T-cell (primary cell): ENCODE measurements at places on chromosomes 2 and 18. TPM values are rescaled to one million over a fixed set of nuclear protein-coding genes. Genes with fewer than 3 reads are reported as not detected.

HOXD9 gene
- not detected for total RNA-seq

ACOXL gene
- not detected for total RNA-seq

DNA sequence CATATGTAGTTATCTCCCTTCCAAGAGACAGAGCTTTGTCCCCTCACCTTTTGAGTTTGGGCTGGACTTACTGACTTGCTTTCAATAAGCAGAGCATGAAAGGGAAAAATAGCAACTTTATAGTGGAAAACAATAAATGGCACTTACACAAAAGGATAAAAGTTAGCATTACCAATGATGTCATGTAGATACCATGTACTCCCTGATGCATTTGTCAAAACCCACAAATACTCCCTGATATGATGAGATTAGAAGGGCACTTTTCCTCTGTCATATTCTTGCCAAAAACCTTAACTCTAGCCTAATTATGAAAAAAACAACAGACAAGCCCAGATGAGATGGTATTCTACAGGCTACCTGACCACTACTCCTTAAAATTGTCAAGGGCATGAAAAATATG is 16.0 kb downstream of the HIBCH start:
- no peak for DNase-seq
- no peak overlapping the region for H3K27ac ChIP-seq
- H3K27me3 ChIP-seq, result no peaks in the 10 kb centered on the region
- peaks cover 22% of the 10 kb centered on the region for H3K36me3 ChIP-seq
- H3K4me3 ChIP-seq, result no peak overlapping the region

- no peak overlapping the region for H3K27ac ChIP-seq
- H3K27me3 ChIP-seq, result no peaks in the 10 kb centered on the region
- no peak for DNase-seq
- H3K4me3 ChIP-seq, result no peak overlapping the region
- no peaks in the 10 kb centered on the region for H3K4me1 ChIP-seq
- H3K36me3 ChIP-seq, result no peaks in the 10 kb centered on the region
Measured at GRCh38 chr2:23002234-23002633, 382.7 kb upstream of the KLHL29 start.

- H3K4me3 ChIP-seq, result no peak overlapping the region
- H3K27ac ChIP-seq, result no peak overlapping the region
- peaks cover 3% of the 10 kb centered on the region for H3K27me3 ChIP-seq
Measured at GRCh38 chr2:234502285-234502918, 5.5 kb upstream of the ARL4C start.

- H3K27me3 ChIP-seq, result no peaks in the 10 kb centered on the region
- H3K4me1 ChIP-seq, result no peaks in the 10 kb centered on the region
- H3K36me3 ChIP-seq, result no peaks in the 10 kb centered on the region
Measured at GRCh38 chr2:174858745-174859144, 94.5 kb upstream of the CHRNA1 start.

- no peaks in the 10 kb centered on the region for H3K4me1 ChIP-seq
- H3K36me3 ChIP-seq, result no peaks in the 10 kb centered on the region
- no peaks in the 10 kb centered on the region for H3K27me3 ChIP-seq
- H3K4me3 ChIP-seq, result no peak overlapping the region
- peak; percentile 56 for DNase-seq
Measured at GRCh38 chr2:232611559-232612218, 21.7 kb upstream of the EFHD1 start.

DNA sequence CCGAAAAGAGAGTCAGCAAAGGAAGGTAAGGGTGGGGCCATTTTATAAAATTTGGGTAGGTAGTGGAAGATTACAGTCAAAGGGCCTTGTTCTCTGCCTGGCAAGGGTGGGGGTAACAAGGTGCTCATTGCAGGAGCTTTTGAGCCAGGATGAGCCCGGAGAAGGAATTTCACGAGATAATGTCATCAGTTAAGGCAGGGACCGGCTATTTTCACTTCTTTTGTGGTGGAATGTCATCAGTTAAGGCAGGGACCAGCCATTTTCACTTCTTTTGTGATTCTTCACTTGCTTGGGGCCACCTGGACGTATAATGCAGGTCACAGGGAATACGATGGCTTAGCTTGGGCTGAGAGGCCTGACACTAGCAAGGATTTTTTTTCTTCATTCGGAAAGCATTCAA is 58.1 kb downstream of the CYP1B1 start:
- H3K4me1 ChIP-seq, result no peaks in the 10 kb centered on the region
- no peak overlapping the region for H3K27ac ChIP-seq
- no peaks in the 10 kb centered on the region for H3K27me3 ChIP-seq
- no peak for DNase-seq
- H3K36me3 ChIP-seq, result no peaks in the 10 kb centered on the region

DNA sequence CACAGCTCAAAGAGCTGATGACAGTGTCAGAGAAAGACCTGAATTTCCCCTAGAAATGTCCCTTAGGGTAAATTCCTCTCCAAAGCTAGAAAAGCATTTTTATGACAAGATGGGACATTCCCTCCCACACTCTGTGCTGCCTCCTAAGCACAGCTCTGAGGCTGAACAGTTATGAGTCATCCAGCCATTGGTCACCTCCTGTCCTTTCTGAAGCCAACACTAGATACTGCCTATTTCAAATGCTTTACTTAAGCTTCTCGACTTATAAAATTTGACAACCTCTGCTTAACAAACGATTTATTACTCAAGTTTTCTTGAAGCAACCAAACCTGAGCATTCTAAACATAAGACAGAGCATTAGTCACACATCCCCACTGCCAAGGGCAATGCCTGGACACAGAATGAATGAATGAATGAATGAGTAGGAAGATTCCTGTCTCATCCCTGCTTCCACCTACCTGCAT is 35.4 kb downstream of the B4GALT6 start:
- H3K4me3 ChIP-seq, result no peak overlapping the region
